Mammary epithelial cell (primary cell): ENCODE measurements at places on chromosomes 7 and 10.

- DNase-seq: peak; percentile 82
These were observed 24.4 kb upstream of the PPIF start for GRCh38 chr10:79322616-79323543.

DNA sequence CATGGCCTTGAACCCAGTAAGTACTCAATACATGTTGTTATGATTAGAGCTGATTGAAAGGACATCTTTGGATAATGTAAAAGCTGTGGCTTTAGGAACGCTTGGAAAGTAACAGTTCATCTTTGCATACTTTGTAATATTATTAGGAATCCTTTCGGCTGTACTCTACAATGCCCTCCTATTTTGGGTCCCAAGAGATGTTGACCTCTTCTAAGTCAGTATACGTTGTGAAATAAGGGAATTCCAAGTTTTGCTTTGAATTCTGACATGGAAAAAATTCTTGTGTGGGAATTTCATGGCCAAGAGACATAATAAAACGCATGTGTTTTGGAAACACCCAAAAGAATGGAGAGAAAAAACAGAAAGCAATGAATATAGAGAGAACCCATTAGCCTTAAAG lies 7.7 kb downstream of the AGR3 start:
- DNase-seq: no peak

GRCh38 chr10:105797234-105797890 lies 1156.3 kb downstream of the SORCS3 start:
- peak; percentile 48 for DNase-seq

- DNase-seq: no peak
These were observed 59.7 kb downstream of the NRF1 start for GRCh38 chr7:129671266-129671665.

- DNase-seq: no peak
These were observed 28.7 kb downstream of the LCOR start for GRCh38 chr10:96860631-96861277.

GRCh38 chr10:74502963-74503608 lies 323.3 kb upstream of the KAT6B start:
- DNase-seq: peak; percentile 72

DNA sequence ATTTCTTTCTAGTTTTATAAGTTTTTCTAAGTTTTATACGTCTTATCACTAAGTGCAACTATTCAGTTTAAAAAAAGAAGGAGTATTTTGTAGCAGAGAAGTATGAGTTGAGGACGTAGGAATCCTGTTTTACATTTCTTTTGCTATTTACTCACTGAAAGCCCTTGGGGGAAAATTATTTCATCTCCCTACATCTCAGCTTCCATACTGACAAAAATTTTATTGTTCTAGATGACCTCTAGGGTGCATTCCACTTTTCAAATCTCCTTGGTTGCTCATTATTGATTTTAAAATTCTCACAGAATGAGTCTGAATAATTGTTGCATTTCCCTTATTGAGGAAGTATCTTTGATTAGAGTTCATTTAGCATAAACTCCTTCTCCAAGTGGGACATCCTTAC lies 14.9 kb upstream of the PDK4 start:
- no peak for DNase-seq

GRCh38 chr10:52682766-52683165 lies 89.8 kb downstream of the MBL2 start:
- DNase-seq: peak; percentile 32

GRCh38 chr10:19572056-19572455 lies 244.2 kb upstream of the PLXDC2 start:
- DNase-seq: no peak

- DNase-seq: no peak
These were observed 179.9 kb downstream of the DNAJC1 start for GRCh38 chr10:21823617-21824016.

DNA sequence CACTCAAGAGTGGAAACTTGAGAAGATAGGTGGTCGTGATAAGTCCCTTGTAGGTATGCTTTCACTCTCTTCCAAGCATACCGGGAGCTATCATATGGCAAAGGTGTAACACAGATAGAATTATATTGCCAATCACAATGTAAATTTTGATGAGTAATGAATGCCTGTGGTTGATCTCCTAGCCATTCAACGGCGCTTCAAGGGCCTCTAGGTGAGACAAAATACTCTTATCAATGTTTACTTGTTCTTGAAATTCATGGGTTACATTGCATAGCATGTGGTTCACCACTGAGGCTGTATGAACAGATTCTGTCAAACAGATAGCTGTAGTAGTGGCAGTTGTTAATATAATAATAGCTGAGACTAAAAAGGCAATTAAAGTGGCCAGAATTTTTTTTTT lies 82.4 kb downstream of the THSD7A start:
- no peak for DNase-seq

GRCh38 chr7:69661342-69661741 lies 63.1 kb downstream of the AUTS2 start:
- DNase-seq: no peak

DNA sequence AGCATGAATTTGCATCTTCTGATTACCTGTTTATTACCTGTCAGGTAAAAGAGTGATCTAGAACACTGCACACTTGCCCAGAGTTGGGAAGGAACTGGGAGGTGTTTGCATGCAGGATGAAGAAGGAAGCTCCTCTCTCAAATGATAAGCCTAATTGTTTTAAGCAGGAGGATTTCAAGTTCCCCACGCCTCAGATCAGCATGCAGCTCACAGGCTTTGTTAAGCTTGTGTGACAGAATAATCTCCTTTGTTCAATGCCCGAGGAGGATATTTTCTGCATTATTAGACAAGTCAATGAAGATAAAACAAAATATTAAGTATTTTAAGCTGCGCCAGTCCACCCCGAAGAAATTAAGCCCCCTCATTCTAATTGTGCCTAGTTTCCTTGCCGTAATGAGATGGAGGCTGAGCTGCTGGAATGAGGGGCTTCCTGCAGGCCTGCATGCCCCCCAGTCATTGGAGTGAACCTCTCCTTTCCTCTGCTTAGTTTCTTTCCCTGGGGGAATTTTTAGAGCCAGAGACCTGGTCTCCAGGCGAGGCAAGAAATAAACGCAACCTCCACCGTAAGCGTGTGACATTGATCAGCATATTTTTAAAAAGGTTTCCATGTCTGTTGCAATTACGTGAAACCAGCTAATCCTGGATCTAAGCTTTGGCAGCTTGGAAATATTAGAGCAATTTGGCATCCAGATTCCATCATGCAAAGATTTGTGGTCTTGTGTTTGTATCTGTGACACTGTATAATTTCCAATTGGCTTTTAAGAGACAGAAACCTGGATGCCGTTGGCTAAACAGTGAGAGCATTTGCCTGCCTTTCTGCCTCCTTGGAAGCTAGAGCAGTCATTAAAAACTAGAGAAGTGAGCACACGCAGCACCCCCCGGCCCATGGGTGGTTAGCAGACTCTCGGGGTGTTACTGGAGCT lies 376.0 kb downstream of the GALNT17 start:
- no peak for DNase-seq
